Activated CD4-positive, CD25-positive, alpha-beta regulatory T cell treated with anti-CD3 and anti-CD28 coated beads, Interleukin-2, amount 50 U/mL, for 16 hours (primary cell): ENCODE measurements at places on chromosomes 13 and 19.

- DNase-seq: no peak
Measured at GRCh38 chr13:111119966-111120365, 4.9 kb downstream of the ARHGEF7 start.

GRCh38 chr13:112756967-112757758 is 67.3 kb downstream of the ATP11A start:
- no peak for DNase-seq

- DNase-seq: no peak
Measured at GRCh38 chr19:56170261-56170660, 5.5 kb upstream of the GALP start.

GRCh38 chr13:23915308-23915707 is 18.0 kb upstream of the C1QTNF9B start:
- no peak for DNase-seq

DNA sequence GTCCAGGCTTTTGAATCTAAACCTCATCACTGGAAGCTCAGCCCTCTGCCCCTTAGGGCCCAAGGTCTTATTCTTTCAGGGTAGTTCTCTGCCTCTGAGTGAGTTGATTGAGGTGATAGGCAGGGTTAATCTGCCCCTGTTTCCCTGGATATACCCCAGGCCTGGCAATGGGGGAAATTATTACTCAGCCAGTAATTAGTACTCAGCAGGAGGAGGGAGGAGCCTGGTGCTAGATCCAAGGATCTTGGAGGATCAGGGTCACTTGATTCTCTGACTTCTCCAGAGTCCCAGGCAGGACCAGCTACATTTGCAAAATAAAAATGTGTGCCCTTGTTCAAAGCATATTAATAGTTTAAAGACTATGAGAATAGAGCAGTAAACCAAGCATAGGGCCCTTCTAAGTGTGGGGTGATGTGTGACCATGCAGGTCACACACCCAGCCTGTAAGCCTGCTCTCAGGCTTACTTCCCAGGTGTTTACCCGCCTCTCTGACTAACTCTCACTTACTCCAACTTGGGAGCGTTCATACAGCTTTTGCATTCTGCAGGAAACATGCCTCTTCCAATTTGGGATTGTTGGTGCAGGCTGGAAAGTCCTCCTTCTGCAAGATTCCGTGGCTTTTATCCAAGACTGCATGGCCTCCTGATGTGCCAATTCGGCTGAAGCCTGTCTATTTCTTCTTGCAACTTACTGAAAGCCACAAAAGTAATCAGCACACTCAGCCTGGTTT is 7.9 kb upstream of the STK24 start:
- no peak for DNase-seq

DNA sequence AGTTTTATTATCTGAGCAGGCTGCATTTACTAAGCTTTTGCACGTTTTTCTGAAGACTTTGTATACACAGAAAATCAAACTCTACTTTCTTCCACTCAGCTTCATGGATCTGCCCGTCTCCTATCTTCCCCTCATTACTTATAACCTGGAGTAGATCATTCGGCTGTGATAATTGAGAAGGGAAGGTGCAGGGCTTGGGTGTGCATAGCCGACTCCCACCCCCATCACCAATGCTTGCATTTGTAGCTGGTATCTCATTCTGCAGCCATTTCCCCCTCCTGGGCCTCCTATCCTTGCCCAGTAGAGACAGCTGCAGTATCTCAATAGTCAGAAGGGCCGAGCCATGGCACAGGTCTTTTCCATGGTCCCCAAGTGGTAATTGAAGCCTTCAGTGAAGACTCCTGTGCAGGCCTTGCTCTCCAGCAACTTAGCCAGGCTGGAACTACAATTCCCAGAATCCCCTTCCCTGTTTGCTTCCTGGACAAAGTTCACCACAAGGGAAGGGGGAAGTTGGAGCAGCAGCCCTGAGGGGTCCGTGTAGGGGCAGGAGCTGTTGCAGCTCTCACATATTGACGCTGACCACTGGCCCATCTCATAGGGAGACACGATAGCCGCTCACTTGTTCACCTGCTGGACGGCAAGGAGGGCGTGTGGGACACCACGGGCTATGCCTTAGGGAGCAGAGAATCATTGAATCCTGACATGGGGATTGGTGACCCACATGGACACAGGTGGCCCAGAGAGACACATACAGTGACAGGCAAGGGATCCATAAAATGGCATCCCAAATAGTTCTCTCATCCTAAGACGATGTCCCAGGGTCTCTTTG is 2.1 kb upstream of the SIGLEC8 start:
- no peak for DNase-seq

GRCh38 chr13:76029088-76029487 is 393.0 kb downstream of the LMO7 start:
- DNase-seq: no peak

GRCh38 chr13:41250993-41251392 is 12.4 kb downstream of the MTRF1 start:
- no peak for DNase-seq

GRCh38 chr13:48790199-48790598 is 136.5 kb downstream of the CYSLTR2 start:
- DNase-seq: no peak

DNA sequence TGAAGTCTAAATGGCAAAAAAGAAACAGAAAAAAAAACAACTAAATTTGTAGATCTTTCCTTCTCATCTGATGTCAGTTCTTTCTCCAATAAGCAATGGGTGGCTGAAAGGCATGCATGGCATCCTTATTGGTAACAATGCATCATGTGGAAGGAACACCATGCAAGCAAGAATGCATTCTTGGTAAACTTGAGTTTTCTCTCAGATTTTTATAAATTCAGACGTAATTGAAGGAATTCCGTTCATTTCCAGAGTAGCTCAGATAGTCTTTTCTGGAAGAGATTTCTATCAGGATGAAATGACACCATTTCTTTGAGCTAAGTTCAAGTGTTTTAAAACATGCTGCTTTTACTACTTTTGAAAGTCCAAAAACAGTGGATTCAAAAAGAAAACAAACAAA is 373.0 kb downstream of the COG6 start:
- DNase-seq: no peak

DNA sequence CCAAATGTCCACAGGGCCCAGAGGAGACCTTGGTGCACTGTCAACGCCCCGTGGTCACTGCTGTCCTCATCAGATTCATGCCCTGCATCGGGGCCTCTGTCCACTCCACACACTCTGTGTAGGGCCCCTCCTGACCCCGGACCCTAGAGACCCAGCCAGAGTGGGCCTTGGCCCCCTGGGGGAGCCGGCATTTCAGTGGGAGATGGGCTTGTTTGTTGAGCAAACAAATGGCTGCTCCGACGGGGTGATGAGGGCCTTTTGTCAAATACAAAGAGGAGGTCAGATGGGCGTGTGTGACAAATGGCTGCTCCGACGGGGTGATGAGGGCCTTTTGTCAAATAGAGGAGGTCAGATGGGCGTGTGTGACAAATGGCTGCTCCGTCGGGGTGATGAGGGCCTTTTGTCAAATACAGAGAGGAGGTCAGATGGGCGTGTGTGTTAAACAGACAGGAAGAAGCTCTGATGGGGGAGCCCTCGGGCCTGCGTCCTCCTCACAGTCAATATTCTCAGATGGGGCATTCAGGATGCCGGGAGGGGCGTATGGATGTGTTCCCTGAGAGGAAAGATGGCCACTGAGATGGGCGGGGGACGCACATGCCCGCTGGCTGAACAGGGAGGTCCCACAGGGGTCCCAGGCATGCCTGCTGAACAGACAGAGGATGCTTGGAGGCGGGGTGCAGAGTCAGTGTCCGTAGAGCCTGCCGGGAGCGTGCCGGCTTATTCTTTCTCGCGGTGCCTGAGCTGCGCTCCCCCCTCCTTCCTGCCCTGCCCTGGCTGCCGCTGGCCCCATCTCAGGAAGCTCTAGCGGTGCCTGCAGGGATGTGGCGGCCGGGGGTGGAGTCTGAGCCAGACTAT is 36.3 kb downstream of the SMIM24 start:
- no peak for DNase-seq

DNA sequence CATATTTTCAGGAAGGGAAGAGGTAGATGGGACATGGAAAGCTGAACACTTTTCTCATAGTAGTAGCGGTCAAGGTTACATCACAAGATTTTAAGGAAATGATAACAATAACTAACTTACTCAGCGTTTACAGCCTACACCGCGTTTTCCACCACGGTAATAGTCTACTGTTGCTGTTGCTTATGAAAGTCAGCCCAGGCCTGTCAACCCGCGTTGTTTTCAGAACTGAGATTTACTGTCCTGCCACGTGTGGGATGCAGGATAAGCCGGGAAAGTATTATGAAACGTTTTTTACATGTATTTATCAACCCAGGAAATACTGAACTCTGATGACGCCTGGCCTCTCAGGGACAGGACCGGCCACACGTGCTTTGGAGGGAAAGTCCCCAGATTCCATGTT is 36.0 kb upstream of the LAMP1 start:
- DNase-seq: no peak

DNA sequence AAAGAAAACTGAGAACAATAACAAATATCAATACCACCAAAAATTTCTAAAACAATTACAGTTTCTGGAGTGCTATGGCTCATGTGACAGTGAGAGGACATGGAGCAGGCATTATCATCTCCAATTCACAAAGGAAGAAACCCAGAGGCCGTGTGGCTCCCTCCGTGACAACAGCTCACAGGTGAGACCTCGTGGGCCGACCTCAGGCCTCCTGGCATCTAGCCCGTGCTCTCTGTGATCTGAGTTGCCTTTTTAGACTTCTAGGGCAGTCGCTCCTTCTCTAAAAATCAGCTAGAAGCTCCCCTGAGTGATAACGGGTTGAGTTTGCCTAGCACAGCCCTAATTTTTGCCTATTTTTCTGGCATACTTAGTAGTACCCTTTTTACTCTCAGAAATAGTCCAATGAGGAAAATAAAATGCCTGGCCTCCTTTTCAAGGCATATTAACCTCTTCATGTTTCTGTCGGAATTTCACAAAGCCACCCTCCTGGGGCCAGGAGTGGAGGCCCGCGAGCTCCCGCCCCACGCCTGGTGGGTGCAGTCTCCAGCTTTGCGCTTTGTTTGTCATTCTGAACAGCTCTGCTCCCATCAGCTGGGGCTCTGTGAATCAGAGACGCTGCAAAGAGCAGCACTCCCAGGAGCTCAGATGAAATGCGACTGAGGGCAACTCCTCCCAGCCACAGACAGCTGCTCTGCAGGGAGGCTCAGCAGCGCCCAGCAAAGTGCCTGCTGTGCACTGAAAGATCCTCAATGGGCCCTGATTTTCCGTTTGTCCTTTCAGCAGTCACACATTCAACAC is 292.5 kb downstream of the UQCRFS1 start:
- DNase-seq: no peak

- DNase-seq: no peak
Measured at GRCh38 chr19:22326219-22326618, 40.0 kb downstream of the ZNF729 start.

DNA sequence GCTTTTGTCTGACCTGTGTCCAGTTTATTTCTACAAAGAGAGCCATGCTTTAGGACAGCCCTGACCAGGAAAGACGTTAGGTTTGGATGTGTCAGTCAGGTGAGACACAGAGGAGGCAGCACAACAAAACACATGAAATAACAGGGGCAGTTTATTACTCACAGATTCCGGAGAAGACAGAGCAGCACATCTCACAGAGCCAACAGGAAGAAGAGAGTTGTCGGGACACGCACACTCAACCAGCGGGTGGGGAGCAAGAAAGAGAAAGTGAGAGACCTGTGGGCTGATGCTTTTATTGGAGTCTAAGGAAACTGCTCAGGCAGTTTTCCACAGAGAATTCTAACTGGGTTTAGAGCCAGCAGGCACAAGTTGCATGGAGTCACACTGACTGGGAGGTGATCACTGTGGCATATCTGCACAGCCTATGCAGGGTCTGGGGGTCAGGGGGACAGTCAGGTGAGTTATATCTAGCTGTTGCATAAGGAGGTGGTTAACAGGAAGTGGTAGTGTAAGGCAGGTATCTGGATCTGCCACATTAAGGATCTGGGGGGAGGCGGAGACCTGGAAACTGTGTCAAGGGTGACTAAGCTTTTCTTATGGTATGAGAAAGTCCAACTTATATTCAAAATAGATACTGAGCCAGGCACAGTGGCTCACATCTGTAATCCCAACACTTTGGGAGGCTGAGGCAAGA is 24.1 kb upstream of the CEACAM20 start:
- DNase-seq: no peak

DNA sequence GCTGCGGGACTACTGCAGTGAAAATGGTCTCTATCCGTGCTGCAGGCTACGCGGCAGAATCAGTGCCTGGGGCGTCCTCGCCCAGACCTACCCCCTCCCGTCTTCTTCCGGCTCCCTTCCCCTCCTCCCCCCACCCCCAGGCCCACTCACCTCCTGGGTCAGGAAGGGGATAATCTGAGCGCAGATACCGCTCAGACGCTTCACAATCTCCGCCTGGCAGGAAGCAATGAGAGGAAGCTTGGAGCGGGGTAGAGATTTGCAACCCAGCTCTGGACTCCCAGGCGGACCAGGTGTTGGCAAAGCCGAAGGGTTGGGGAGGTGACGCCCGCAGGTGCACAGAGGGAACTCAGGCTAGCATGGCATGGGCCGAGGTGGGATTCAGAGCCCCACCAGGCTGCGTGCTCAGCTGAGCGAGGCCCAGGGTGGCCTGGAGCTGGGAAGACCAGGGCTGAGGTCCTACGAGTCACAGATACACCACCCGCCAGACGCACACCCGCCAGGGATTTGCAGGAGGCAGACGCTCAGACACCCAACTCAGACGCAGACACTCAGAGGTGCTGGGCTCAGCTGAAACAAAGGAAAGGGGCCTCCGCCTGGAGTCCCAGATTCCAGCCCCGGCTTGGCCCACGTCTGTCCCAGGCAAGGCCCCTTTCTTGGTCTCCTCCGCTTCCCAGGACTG is 4.1 kb downstream of the TLE2 start:
- no peak for DNase-seq

DNA sequence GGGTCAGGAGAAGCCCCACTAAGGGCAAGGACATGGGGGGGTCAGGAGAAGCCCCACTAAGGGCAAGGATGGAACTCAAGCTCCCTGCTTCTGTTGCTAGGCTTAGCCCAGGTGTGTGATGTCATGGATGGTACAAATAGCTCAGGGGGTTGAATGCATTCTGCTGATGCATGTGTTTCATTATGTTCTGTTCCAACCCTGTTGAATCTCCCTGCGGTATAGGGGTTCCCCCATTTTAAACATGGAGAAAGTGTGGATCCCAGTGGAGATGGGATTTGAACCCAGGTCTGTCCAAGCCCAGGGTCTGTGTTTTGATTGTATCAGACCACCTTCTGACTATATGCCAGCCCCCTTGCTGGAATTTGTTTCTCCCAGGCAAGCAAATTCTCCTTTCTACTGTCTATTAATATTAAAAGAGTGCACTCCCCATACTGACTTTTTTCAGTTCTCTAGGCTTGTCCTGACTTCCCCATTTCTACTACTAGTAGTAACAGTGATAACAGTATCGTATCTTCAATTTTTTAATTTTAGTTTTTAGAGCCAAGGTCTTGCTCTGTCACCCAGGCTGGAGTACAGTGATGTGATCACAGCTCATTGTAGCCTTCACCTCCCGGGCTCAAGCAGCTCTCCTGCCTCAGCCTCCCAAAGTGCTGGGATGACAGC is 6.7 kb downstream of the ZNF865 start:
- no peak for DNase-seq

- DNase-seq: no peak
Measured at GRCh38 chr19:39413911-39414608, 1.6 kb downstream of the PLEKHG2 start.

DNA sequence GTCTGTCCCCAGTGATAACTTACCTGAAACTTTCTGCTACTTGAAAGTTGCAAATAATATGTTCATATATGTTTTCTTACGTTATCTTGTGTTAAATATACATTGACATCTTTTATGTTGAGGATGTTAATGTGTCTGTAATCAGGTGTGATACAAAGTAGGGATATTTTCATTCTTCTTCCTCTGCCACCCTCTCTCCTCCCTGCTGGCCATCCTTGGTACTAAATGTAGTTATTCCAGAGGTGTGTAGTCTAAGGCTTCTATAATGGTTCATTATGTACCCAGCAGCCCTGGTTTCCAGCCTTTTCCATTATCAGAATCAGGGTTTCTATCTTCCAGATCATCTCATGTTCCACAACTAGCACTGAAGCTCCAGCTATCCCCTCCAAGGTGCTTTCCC is 606.7 kb upstream of the KLHL1 start:
- no peak for DNase-seq
